Spinal cord (tissue), 10 donors: ENCODE measurements at places on chromosomes 2 and 18. TPM values are rescaled to one million over a fixed set of nuclear protein-coding genes. Genes with fewer than 3 reads are reported as not detected.

- no peak for DNase-seq
Measured at GRCh38 chr2:176084611-176085119, 903 bp upstream of the EVX2 start.

DNA sequence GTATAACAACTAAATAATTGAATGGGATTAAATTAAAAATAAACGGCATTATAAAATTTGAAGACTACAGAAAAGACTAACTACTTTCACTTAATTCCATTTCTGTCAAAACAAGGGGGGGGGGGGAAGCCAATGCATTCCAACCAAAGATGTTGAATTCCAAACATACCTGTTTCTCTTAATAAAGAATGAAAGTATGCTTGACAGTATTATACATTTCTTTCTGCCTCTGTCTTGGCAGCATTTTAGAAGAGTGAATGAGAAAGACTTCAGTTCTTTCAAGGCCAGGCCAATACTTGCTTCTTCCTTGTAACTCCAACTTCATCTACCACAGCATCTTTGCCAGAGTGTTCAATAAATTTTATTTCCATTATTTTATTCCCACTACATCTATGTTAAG, 65.9 kb downstream of the PDE11A start:
- DNase-seq: no peak

DNA sequence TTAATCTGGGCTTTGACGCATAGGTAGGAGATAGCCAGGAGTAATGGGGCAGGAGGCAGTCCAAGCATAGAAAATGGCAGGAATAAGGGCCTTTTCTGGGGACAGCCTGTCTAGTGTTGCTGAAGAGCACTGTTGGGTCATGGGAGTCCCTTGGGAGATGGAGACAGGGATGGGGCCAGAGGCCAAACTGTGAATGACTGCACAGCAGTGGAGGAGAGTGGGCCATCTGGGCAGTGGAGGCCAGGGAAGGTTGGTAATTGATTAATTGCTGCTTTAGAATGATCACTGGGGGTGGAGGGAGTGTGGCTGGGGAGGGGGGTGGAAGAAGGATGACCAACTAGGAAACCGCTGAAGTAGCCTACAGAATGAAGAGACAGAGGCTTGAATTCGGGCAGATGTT, 28.6 kb upstream of the CREG2 start:
- no peak for DNase-seq

- DNase-seq: no peak
Measured at GRCh38 chr18:36352384-36352783, 54.9 kb downstream of the FHOD3 start.

- DNase-seq: peak; percentile 55
Measured at GRCh38 chr2:48398285-48399002, 131.5 kb upstream of the STON1 start.

- DNase-seq: no peak
Measured at GRCh38 chr2:207692206-207693065, 19.0 kb upstream of the CCNYL1 start.

The CFC1 gene
- 3.3 TPM for total RNA-seq

The TMEM214 gene
- 18.2 TPM for total RNA-seq

The LIPG gene
- 4.2 TPM for total RNA-seq

The IL37 gene
- total RNA-seq: 0.28 TPM

The REG3A gene
- not detected for total RNA-seq
